ENCODE measurements at places on chromosomes 3 and 15. TPM values are rescaled to one million over a fixed set of nuclear protein-coding genes. Genes with fewer than 3 reads are reported as not detected.

The NPAP1 gene
- total RNA-seq: under 0.01 TPM

The ADAMTS7 gene
- 2.0 TPM for total RNA-seq

The DLL4 gene
- 0.21 TPM for total RNA-seq

The SEMA3F gene
- total RNA-seq: 10.4 TPM

The CNTN4 gene
- 5.8 TPM for total RNA-seq

The DNAJB8 gene
- total RNA-seq: not detected

The DZIP1L gene
- 18.1 TPM for total RNA-seq

The LYSMD2 gene
- total RNA-seq: 5.1 TPM

The FBXO40 gene
- not detected for total RNA-seq

The CPNE9 gene
- total RNA-seq: 0.11 TPM

The SERPINI2 gene
- not detected for total RNA-seq

The LNP1 gene
- total RNA-seq: 3.8 TPM

The TRH gene
- total RNA-seq: not detected

The CYP8B1 gene
- total RNA-seq: 0.11 TPM

Data from A375 (cell line).